CD14-positive monocyte (primary cell): ENCODE measurements at places on chromosomes 16 and 17. TPM values are rescaled to one million over a fixed set of nuclear protein-coding genes. Genes with fewer than 3 reads are reported as not detected.

GRCh38 chr17:79214459-79214858, 139.8 kb downstream of the ENGASE start:
- DNase-seq = no peak

Gene CCP110
- 3.5 TPM for polyA plus RNA-seq

- peak; percentile 45 for DNase-seq
These were observed at the start of gene MGAT5B for GRCh38 chr17:76868176-76868668. MGAT5B (plus strand) TSS chr17:76868404; CDS start chr17:76869030, 626 bp downstream.

GRCh38 chr16:7025616-7026190, 306.9 kb upstream of the RBFOX1 start:
- DNase-seq = peak; percentile 1

- no peak for DNase-seq
These were observed 48.9 kb downstream of the SMPD3 start for GRCh38 chr16:68399456-68399855.

GRCh38 chr17:14741491-14741890, 440.6 kb downstream of the HS3ST3B1 start:
- DNase-seq = no peak

GRCh38 chr16:72845322-72846020, 202.5 kb downstream of the ZFHX3 start:
- no peak for DNase-seq

DNA sequence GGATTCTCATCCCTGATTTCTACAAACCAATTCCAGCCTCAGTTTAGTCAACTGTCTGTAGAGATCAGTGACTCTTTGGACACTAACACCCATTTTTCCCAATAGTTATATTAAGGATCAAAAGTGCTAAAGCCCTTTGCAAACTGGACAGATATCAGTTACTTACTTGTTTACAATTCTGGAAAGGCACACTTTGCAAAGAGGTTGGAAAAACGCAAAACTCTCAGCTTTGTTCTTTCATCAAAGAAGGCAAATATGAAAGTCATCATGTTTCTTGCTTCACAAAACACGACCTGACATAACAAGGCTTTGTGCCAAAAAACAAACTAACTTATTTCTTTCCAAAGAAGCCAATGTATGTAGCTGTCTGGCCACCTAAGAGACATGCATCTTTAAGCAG, 26.1 kb upstream of the VAT1L start:
- DNase-seq = no peak

DNA sequence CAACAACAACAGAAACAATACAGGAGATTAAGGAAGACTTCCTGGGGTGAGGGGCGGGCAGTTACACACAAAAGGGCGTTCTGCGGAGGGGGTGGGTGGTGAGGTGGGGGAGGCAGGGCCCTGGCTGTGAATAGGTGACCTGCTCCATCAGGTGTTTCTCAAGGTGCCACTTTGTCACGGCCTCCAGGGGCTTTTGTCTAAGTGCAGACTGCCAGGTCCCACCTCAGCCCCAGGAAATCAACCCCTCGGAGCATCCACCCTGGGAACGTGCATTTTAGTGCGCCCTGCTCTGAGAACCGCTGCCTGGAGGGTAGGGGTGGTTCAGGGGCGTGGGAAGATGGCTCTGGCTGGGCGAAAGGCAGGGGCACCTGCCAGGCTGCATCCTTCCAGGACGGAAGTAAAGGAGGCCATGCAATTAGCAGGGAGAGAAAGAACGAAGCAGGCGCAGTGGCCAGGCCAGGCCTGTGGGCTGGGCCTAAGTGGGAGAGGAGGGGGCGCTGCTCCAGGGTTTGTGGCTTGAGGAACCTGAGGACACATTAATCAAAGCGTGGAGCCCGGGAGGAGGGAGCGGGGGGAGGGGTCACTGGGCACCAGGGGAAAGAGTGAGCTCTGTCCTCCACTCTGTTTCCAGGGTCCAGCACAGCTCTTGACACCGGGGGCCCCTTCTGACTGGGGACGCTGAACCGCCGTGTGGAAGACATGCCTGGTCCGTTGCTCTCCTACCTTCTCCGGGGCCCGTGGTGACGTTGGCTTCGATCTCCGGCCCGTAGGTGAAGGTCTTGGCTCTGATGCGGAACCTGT, 49.4 kb upstream of the CDC42EP4 start:
- no peak for DNase-seq

DNA sequence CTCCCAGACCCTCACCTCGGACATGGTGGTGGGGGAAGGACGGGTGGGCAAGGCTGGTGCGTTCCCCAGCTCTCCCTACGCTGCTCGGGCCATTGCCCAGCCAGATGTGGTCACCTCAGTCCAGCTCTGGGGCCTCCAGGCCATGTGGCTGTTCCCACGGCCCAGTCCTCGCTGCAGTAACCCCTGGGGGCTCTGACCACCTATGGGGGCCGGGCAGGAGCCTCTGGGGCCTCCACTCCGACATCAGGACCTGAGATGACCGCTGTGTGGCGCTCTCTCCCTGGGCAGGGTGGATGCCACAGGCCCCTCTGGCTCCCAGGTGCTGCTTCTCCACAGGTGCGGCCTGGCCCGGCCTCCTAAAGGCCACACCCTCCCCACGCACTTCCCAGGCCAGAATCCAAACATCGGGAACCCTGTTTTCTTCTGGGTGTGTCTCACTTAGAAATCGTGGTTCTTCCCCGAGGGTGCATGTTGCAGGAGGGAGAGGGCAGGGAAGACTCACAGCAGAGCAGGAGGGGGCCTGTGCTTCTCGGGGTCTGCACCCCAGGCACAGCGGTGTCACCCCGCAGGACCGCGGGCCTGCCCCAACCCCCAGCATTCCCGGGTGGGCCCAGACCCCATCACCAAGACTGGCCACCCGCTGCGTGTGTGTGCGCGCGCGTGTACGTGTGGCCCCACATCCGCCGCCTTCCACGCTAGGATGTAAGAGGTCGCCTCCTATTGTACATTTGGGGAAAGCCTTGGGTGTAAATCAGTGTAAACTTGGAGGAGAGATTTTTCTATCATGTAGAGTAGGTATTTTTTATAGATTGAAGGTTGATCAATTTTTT, 5.9 kb upstream of the CAPN15 start:
- DNase-seq = no peak

DNA sequence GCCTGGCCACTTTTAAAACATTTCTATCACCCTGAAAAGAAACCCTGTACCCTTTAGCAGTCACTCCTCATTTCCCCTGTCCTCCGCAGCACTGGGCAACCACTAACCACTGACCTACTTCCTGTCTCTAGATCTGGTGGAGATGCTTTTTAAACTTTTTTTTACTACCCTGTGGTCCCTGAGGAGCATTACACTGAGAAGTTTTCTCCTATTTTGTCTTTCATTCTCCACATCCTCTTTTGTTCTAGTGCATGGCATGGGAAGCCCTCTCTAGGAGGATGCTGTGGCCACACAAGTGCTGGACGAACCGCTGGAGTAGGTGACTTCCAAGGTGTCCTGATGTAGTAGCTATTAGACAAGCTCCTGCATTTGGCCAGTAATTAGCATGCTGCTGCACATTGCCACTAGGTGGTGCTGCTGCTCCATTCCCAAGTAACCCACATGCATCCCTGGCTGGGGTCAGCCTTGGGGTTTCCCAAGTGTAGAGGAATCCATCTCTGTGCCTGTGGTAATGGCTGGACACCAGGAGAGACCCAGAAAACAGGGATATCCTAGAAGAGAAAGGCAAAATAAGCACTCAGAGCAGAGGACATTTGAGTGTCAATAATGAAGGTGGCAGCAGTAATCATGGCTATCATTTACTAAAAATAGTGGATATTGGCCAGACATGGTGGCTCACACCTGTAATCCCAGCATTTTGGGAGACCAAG, 143.8 kb upstream of the CRHR1 start:
- DNase-seq = peak; percentile 69

DNA sequence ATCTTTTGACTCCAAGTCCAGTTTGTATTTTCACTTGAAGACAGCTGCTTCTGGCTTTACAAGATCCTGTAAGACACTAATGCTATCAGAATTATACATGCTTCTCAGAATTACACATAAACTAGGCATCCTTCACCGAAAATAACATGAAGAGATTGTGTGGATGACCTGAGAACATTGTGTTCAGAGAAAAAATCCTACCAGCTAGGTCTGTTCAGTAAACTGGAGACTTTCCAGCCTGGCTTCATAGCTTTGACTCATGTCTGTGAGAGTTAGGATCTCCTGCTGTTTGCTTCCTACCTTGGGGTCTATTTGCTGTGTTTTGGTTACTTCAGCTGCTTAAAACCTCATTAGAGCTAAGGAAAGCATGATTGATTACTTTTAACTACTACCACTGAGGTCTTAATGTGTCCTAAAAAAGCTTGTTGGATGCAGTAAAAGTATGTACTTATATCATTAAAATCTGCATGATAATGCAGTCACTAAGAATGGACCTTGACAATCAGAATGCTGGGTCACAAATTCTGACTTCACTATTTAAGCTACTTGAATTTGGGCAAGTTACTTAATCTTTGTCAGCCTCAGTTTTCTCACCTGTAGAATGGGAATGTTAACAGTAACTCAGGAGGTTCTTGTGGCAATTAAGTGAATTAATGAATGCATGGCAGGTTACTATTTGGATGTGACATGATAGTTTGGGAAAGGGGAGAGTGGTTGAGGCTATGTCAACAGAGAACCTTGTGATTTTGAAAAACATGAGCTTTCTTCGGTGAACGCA, 8.0 kb upstream of the MYH13 start:
- DNase-seq = no peak

Gene MT1H
- 0.15 TPM in 1 of 2 replicates, not detected in the other for polyA plus RNA-seq

- no peak for DNase-seq
These were observed 6.4 kb upstream of the CACNG4 start for GRCh38 chr17:66957951-66958579.

Gene PIMREG
- not detected for polyA plus RNA-seq

Gene CACNA1G
- polyA plus RNA-seq = not detected

Gene ACE
- polyA plus RNA-seq = not detected

GRCh38 chr17:80220054-80220735, at the start of the genes SGSH and SLC26A11:
SGSH (minus strand) TSS chr17:80220333; CDS start chr17:80220313, 20 bp downstream.
SLC26A11 (plus strand) TSS chr17:80220427; CDS start chr17:80221561, 1,134 bp downstream.
- DNase-seq = peak; percentile 62

DNA sequence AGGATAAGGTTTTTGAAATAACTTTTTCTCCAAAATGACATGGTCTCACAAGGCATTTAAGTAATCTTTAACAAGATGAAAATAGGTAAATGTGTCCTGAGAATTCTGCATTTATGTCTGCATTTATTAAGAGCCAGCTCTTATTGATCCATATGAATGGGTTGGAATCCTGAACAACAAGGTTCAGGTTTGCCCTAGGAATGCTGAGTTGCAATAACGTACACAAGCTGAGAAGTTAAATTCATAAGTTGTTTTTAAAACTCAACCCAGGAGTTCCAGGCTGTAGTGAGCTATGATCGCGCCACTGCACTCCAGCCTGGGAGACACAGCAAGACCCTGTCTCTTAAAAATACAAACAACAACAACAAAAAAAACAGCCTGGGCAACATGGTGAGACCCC, 28.1 kb downstream of the GLG1 start:
- DNase-seq = no peak

- DNase-seq = no peak
These were observed 28.4 kb upstream of the NAGLU start for GRCh38 chr17:42507671-42508070.

- no peak for DNase-seq
These were observed 13.3 kb downstream of the JUP start for GRCh38 chr17:41773190-41773588.

- DNase-seq = no peak
These were observed 11.0 kb upstream of the KRT19 start for GRCh38 chr17:41539071-41539492.

DNA sequence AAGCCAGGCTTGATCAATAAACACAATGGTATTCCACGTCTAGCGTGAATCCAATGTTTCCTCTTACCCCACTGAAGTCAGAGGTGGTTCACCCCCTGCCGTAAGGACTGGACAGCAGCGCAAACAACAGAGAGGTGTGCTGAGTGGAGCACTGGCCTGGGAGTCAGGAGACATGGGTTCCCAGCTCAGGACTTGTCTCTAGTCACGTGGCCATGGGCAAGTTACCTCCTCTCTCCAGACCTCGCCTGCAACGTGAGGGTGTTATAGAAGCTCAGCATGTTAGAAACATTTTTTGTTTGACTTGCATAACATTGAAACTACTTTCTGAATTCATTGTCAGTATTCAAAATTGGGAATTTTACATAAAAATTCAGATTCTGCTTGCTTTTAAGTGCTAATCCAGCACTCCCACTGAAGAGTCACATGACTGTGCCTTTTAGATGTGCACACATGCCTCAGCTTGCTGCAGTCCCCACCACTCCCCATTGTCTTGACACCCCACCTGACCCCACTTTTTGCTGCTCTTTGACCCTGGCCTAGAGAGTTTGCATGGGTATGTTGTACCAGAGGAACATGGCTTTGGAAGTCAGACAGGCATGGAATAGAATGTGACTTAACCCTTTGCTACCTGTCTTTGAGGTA, 8.8 kb upstream of the CPNE2 start:
- DNase-seq = no peak

Gene OMG
- polyA plus RNA-seq = not detected

GRCh38 chr17:32006957-32007462, at the start of gene LRRC37B:
LRRC37B (plus strand) TSS chr17:32007383; CDS start chr17:32021393, 14,010 bp downstream.
- DNase-seq = peak; percentile 74

Gene GRB7
- polyA plus RNA-seq = not detected

- no peak for DNase-seq
These were observed 26.0 kb upstream of the LASP1NB start for GRCh38 chr17:38899421-38899820.

GRCh38 chr16:82829301-82829700, 202.5 kb downstream of the CDH13 start:
- DNase-seq = no peak

GRCh38 chr17:39405436-39405835, 4.0 kb upstream of the FBXL20 start:
- DNase-seq = no peak

DNA sequence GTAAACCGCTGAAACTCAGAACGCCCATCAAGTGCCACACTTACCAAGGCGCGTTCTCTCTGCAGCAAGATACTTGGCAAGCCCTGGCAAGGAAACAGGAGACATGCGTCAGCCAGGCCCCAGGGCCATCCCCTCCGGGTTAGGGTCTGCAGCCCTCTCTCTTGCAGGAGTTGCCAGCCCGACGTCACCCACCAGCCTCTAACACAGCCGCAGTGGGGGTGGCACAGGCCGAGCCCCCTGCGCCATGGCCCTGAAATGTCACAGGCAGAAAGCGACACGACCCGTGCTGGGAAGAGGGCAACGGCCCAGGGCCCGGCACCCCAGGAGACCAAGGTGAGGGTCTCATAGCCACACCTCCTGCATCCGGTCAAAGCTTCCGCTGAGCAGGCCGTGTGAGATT, 21.9 kb downstream of the ELAC2 start:
- no peak for DNase-seq

Gene DOC2B
- not detected for polyA plus RNA-seq

Gene SENP3
- polyA plus RNA-seq = 5.6 TPM

Gene CA7
- polyA plus RNA-seq = not detected

- DNase-seq = no peak
These were observed 46.7 kb downstream of the HAPSTR1 start for GRCh38 chr16:9138021-9138680.
